ENCODE measurements at places on chromosomes 5 and 9. TPM values are rescaled to one million over a fixed set of nuclear protein-coding genes. Genes with fewer than 3 reads are reported as not detected.

DNA sequence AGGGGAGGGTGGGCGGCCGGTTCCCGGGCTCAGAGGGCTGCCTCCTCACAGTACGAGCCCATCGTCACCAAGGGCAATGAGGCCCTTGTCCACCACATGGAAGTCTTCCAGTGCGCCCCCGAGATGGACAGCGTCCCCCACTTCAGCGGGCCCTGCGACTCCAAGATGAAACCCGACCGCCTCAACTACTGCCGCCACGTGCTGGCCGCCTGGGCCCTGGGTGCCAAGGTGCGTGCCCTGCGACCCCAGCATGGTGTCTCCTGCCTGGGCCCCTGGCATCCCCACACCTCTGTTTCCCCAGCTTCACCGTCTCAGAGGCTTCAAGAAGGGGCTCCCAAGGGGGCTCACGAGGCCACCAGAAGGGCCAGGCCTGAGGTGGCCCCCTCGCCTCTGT is 7.2 kb downstream of the DBH start:
- no peak for DNase-seq
- H3K4me3 ChIP-seq = no peak overlapping the region
- no peaks in the 10 kb centered on the region for H3K4me1 ChIP-seq
- no peaks in the 10 kb centered on the region for H3K36me3 ChIP-seq
- no peaks in the 10 kb centered on the region for H3K27me3 ChIP-seq
- H3K27ac ChIP-seq = no peak overlapping the region

GRCh38 chr9:90433398-90433941 is 209.2 kb downstream of the DIRAS2 start:
- no peak overlapping the region for H3K4me3 ChIP-seq
- H3K4me1 ChIP-seq = no peaks in the 10 kb centered on the region
- no peaks in the 10 kb centered on the region for H3K36me3 ChIP-seq

DNA sequence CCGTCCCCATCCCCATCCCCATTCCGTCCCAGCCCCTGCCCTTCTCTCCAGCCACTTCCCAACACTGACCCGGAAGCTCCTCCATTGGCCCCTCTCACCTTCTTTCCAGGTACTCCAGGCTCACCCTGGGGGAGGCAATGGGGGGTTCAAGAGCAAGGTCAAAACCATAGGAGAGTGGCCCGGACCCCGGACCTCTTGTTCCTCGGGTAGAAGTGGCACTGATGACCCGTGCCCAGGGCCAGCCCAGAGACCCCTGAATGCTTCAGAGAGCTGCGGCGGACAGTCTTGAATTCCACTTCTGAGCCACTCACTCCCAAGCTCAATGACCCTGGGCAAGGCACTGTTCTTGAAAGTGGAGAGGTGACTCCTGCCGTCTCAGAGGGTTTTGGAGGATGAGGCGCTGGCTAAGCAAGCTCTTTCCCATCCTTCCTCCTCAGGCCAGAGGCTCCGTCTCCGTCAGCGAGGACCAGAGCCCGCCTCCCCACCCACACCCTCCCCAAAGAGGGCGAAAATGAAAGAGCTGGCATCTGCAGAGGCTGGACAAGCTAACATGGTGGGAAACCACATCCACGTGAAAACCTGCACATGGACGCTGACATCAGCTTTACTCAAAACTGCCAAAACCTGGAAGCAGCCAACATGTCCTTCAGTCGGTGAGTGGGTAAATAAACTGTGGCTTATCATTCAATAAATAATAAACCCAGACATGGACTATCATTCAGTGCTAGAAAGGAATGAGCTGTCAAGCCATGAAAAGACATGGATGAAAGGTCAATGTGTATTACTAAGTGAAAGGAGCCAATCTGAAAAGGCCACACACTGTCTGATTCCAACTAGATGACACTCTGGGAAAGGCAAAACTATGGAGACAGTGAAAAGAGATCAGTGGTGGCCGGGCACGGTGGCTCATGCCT is 27.3 kb upstream of the PHYKPL start:
- H3K27me3 ChIP-seq = no peaks in the 10 kb centered on the region
- H3K27ac ChIP-seq = no peak overlapping the region
- H3K36me3 ChIP-seq = no peaks in the 10 kb centered on the region
- peaks cover 2% of the 10 kb centered on the region for H3K4me1 ChIP-seq
- DNase-seq = no peak
- H3K4me3 ChIP-seq = no peak overlapping the region

Gene FOXD4L5
- total RNA-seq = 0.21 TPM

- no peaks in the 10 kb centered on the region for H3K36me3 ChIP-seq
- DNase-seq = no peak
- no peaks in the 10 kb centered on the region for H3K27me3 ChIP-seq
- H3K4me1 ChIP-seq = no peaks in the 10 kb centered on the region
Observed at GRCh38 chr9:130193103-130193502, 20.9 kb downstream of the NCS1 start.

DNA sequence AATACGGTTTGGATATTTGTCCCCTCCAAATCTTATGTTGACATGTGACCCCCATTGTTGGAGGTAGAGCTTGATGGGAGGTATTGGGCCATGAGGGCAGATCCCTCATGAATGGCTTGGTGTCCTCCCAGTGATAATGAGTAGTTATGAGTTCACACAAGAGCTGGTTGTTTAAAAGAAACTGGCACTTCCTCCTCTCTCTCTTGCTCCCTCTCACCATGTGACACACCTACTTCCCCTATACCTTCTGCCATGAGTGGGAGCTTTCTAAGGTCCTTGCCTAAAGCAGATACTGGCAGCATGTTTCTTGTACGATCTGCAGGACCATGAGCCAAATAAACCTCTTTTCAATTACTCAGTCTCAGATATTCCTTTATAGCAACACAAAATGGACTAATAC is 132.0 kb downstream of the PIK3R1 start:
- peaks cover 25% of the 10 kb centered on the region for H3K4me1 ChIP-seq
- no peak overlapping the region for H3K4me3 ChIP-seq
- H3K27me3 ChIP-seq = no peaks in the 10 kb centered on the region
- DNase-seq = no peak
- H3K27ac ChIP-seq = no peak overlapping the region

DNA sequence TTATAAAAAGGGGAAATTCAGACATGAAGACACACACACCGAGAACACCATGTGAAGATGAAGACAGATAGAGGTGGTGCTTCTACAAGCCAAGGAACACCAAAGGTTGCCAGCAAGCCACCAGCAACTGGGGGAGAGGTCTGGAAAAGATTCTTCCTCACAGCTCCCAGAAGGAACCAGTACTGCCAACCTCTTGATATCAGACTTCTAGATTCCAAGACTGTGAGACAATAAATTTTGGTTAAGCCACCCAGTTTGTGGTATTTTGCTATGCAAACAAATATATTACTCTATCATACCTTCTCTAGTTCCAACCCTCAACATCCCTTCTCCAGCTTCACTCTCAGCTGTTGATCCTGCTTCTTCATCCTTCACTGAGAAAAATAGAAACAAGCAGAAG is 451.1 kb downstream of the EBF1 start:
- no peaks in the 10 kb centered on the region for H3K4me1 ChIP-seq
- no peak overlapping the region for H3K27ac ChIP-seq
- no peak overlapping the region for H3K4me3 ChIP-seq
